Vagina (tissue), 2 donors: ENCODE measurements at places on chromosomes 13 and 19.
A peak's percentile ranks its signal among the peaks of the same experiment; 100 is the strongest.

- DNase-seq = no peak
These were observed 37.1 kb downstream of the PCCA start for GRCh38 chr13:100125946-100126345.

GRCh38 chr13:98567140-98567539, 9.8 kb downstream of the STK24 start:
- no peak for DNase-seq

GRCh38 chr19:49374665-49375434, 11.2 kb downstream of the DKKL1 start:
- no peak for DNase-seq

DNA sequence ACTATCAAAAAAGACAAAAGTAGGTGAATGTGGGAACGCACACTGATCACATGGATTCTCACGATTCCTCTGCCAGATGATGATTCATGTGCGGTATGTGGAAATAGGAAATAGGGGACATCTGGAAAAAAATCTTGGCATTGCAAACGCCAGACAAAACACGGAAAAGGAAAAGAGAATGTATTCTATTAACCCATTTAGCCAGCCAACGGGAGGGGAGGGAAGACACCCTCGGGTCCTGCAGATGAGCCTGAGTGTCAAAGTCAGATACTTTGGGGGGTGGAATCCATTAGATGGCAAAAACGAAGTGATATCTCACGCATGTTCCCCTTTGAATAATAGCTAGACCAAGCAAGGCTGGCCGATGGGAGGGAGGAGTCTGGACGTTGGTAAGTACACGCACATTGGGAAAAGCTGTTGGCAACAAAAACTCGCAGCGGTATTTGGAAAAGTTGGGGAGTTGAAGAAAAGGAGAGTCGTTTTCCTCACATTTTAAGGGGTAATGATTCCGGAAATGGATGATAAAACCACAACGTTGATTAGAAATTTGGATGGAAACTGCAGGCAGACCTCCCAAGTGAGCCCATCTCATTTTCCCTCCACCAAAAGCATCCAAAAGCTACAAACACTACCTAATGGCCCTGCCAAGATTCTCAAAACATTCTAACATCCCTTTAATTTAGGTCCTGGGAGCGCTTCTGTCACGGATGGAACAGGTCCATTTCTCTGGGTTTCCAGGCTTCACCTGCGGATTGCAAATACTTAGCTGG, 73.6 kb downstream of the COL4A1 start:
- peak; percentile 92 for DNase-seq

DNA sequence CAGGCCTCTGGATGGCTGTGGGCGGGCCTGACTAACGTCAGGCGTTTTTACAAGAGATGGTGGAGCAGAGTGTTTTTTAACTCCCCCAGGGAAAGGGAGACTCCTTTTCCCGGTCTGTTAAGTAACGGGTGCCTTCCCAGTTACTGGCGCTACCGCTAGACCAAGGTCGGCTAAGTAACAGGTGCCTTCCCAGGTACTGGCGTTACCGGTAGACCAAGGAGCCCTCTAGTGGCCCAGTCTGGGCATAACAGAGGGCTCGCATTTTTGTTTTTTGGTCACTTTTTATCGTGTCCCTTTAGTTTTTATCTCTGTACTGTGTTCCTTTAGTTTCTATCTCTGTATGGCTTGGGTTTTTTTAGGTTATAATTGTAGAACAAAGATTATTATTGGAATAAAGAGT, 10.0 kb downstream of the ZNF383 start:
- no peak for DNase-seq

GRCh38 chr19:43634068-43634467, 5.6 kb downstream of the CADM4 start:
- no peak for DNase-seq

DNA sequence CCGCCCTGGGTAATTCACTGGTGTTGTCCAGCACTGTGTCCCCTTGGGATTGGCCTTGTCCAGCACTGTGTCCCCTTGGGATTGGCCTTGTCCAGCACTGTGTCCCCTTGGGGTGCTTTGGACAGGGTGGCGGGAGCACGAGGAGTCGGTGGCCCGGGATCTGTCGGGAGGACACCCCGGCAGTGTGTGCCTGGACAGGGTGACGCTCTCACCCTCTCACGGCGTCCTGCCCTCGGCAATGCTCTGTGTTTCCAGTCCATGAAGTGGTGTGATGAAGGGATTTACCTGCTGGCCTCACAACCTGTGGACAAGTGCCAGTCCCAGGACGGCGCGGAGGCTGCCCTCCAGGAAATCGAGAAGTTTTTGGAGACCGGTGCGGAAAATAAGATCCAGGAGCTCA, 29.9 kb upstream of the F7 start:
- no peak for DNase-seq

DNA sequence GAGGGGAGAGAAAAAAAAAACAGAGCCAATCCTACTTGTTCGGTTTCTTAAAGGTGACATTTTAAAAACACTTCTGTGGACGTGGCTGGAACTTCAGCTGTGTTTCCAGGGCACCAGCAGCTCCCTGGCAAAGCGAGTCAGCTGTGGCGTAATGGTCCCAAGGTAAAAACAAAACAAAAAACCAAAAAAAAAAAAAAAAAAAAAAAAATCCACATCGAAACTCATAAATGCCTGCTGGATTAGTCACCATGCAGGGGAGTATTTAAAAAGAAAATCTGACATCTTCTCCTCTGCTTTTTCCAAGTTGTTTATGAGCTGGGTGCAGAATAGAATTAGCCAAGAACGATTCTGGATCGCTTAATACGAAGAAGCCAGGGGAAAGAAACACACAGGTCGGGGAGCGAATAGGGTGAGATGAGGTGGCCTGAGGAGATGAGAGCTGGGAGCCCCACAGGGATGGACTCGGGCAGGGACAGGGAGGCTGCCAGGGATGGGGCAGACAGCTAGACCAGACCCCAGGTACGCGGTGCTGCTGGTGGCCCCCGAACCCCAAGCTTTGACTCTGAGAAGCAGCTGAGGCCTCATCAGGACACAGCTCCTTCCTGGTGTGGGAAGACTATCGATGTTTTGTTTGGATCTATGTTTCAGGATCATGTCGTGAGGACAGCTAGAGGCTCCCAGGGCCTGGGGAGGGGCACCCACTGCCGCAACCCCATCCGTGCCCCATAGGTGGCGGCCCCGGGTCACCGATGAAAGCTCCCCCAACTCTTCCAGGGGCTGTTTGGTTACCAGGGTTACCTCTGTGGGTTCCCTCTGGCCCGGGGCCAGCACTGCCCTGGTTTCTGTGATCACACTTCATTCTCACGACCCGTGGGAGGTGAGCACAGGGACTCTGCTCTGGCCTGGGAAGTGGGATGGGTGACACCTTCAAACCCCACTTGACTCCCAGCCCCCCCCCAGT, 3.1 kb upstream of the CTXN1 start:
- no peak for DNase-seq

DNA sequence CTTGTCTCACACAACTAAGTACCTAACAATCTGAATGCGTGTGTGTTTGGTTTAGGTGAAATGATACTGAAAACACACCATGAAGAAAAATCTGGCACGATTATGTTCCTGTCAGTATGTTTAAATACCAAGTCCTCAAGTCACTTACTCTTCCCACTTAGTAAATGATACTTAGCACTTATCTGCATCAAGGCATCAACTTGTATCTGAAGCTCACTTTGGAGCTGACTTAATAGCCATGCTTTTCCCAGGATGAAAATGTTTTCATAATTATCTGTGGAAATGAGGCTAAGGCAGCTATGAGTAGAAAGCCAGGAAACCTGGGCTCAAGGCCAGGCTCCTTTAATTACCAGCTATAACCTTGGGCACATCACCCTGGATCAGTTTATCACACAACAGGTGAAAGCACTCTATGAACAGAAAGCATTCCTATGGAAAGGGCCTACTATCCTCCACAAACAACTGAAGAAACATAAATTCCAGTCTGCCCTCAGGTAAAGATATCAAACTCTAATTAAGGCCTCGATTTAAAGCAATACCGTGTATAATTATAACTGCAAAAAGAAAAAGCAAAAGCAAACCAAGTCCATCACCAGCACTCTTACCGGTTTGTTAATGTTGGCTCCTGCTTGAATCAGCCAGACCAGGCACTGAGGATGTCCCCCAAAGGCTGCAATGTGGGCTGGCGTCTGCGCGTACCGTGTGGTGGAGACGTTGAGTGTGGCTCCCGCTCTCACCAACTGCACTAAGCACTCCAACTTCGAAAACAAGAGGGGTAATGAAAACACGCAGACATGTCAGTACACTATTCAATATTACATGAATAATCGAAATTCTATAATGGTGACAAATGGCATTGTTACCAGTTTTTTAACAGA, 4.6 kb downstream of the ANKRD10 start:
- no peak for DNase-seq
